ENCODE measurements at places on chromosomes 4 and X. TPM values are rescaled to one million over a fixed set of nuclear protein-coding genes. Genes with fewer than 3 reads are reported as not detected.

GRCh38 chr4:94419956-94420355 is 31.8 kb upstream of the PDLIM5 start:
- no peak overlapping the region for H3K27ac ChIP-seq
- no peaks in the 10 kb centered on the region for H3K4me1 ChIP-seq
- no peak for DNase-seq
- H3K4me3 ChIP-seq: no peak overlapping the region

- H3K36me3 ChIP-seq: no peaks in the 10 kb centered on the region
- no peak overlapping the region for H3K27ac ChIP-seq
Observed at GRCh38 chrX:8233091-8233490, 62.0 kb upstream of the VCX2 start.

DNA sequence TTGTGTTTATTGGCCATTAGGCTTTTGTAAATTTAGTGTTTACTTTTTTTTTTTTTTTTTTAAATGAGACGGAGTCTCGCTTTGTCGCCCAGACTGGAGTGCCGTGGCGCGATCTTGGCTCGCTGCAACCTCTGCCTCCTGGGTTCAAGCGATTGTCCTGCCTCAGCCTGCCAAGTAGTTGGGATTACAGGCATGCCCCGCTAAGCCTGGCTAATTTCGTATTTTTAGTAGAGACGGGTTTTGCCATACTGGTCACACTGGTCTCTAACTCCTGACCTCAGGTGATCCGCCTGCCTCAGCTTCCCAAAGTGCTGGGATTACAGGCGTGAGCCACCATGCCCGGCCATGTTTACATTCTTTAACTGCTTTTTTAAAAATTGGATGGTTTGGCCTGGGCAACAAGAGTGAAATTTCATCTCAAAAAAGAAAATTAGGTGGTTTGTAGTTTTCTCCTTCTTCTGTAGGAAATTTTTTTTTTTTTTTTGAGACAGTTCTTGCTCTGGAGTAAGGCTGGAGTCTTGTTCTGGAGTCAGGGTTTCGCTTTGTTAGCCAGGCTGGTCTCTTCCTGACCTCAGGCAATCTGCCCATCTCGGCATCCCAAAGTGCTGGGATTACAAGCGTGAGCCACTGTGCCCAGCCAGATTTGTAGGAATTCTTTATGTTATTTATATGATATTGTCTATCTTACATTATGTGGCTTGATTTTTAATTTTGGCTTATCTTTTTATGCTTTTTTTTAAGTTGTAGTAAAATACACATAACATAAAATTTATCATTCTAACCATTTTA is 15.1 kb downstream of the UBE2K start:
- no peak overlapping the region for H3K27ac ChIP-seq
- H3K4me3 ChIP-seq: no peak overlapping the region
- H3K27me3 ChIP-seq: no peaks in the 10 kb centered on the region
- no peaks in the 10 kb centered on the region for H3K36me3 ChIP-seq
- H3K4me1 ChIP-seq: peaks cover 16% of the 10 kb centered on the region
- no peak for DNase-seq

Gene MAGEA4
- total RNA-seq: not detected

Gene KIF4A
- total RNA-seq: 0.79 TPM

DNA sequence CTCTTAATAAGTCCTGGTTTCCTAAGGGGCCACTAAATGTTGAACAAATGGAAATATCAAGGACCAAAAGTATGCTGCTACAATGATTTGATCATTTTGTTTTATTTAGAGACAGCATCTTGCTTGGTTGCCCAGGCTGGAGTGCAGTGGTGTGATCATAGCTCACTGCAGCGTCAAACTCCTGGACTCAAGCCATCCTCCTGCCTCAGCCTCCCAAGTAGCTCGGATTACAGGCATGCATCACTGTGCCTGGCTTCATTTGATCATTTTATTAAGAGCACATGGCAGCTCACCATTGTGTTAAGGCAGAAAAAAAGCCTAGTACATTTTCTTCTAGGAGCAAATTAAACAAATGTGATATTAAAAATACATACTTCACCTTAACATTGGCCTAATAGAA is 52.7 kb downstream of the DCLK2 start:
- H3K4me3 ChIP-seq: no peak overlapping the region
- no peaks in the 10 kb centered on the region for H3K36me3 ChIP-seq
- no peak for DNase-seq

- no peak for DNase-seq
- no peaks in the 10 kb centered on the region for H3K27me3 ChIP-seq
- no peak overlapping the region for H3K4me3 ChIP-seq
- H3K36me3 ChIP-seq: no peaks in the 10 kb centered on the region
- H3K27ac ChIP-seq: no peak overlapping the region
Observed at GRCh38 chr4:160810941-160811340, 1352.9 kb downstream of the FSTL5 start.

DNA sequence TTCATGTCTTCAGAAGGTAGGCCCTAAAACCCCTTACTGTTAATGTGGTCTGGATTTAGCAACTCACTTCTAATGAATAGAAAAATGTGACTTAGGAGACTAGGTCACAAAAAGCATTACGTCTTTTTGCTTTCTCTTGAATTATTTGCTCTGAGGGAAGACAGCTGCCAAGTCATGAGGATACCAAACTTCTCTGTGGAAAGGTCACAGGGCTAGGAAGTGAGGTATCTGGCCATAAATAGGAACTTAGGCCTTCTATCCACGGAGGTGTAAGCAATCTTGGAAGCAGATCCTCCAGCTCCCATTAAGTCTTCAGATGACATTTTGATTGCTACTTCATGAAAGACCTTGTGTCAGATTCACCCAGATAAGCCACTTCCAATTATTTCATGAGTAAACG is 120.6 kb downstream of the JADE1 start:
- no peak overlapping the region for H3K4me3 ChIP-seq
- H3K27ac ChIP-seq: no peak overlapping the region
- DNase-seq: no peak
- peaks cover 3% of the 10 kb centered on the region for H3K36me3 ChIP-seq

Gene ZNF141
- 20.1 TPM for total RNA-seq

Gene GAGE12H
- not detected for total RNA-seq

- no peak for DNase-seq
- no peak overlapping the region for H3K27ac ChIP-seq
- no peaks in the 10 kb centered on the region for H3K27me3 ChIP-seq
- H3K4me3 ChIP-seq: no peak overlapping the region
- H3K4me1 ChIP-seq: no peaks in the 10 kb centered on the region
- H3K36me3 ChIP-seq: no peaks in the 10 kb centered on the region
Observed at GRCh38 chrX:18174971-18175370, 45.7 kb downstream of the BEND2 start.

Gene LRIT3
- total RNA-seq: 0.12 TPM

DNA sequence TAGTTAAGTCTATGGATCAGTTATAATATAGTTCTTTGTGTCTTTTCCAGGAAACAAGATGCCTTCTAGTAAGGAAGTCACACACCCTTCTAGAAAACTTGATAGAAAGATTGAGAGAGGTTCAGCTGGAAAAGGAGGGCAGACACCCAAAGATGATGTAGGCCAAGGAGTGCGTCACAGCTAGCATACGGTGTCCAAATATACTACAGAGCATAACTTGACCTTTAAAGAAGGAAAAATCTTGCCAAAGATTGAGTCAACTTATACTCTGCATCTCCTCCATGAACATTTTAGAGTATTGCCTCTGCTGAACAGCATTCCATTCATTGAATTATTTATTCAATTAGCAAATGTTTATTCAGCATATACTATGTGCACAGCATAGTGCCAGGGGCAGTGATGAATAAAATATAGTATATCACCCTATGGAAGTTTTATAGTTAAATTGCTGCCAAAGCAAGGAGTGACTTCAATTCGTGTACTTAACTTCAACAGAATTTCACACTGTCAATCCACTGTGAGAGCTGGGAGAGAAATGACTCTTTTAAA is 51.9 kb upstream of the SLC6A14 start:
- H3K4me1 ChIP-seq: no peaks in the 10 kb centered on the region
- no peaks in the 10 kb centered on the region for H3K36me3 ChIP-seq
- H3K27me3 ChIP-seq: no peaks in the 10 kb centered on the region

DNA sequence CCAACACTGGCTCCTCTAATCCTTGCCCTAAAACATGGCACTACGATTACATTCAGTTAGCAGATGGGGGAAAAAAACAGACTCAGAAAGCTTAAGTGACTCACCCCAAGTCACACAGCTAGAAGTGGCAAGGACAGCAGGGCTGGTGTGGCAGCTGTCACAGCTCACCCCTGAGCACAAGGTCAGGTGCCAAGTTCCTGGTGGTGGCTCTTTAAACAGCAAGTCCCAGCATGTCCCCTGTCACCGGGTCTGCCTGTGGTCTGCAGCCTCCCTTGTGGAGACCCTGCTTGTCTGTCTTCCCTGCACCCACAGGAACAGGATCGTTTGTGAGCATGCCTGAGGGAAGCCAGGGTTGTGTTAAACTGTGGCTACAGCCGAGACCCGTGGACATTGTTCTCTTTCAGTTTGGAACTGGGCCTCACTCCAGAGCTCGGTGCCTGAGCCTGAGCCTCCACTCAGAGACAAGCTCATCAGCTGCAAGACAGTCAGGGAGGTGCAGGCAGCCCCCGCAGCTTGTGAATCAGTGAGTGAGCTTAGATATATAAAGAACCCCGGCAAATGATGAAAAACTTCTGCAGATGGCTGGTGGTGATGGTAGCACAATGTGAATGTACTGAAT is 260.8 kb downstream of the BCOR start:
- no peaks in the 10 kb centered on the region for H3K4me1 ChIP-seq
- no peaks in the 10 kb centered on the region for H3K27me3 ChIP-seq
- DNase-seq: no peak
- H3K4me3 ChIP-seq: no peak overlapping the region
- no peak overlapping the region for H3K27ac ChIP-seq

DNA sequence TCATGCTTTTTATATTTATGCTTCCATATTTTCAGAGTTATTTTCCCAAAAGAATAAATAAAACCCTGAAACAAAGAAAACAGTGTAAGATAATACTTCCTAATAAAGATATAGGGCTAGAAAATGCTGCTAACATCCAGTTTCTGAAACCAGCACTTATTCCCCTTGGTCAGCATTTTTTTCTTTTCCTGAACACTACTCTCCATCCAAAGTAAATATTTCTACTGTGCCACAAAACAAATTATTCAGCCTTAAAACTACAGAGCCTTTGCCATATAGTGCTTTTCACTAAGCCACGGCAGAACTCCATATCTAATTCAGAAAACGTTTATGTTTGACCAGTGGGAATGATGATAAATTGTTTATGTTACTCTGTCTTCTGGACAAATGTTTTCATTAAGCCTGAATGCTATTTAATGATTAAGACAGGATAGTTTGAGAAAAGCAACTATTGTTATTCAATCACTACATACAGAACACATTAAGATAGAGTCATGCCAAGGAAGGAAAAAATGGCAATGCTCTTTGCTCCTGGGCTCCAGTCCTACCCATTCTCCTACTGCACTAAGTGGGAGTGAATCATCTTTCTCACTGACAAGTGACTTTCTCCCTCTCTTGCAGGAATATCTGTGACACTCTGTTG is 723.9 kb downstream of the FAT4 start:
- no peak overlapping the region for H3K27ac ChIP-seq
- H3K4me1 ChIP-seq: no peaks in the 10 kb centered on the region
- H3K36me3 ChIP-seq: no peaks in the 10 kb centered on the region
- H3K27me3 ChIP-seq: no peaks in the 10 kb centered on the region
- DNase-seq: no peak

Gene GPR82
- total RNA-seq: 1.3 TPM

Gene MAML3
- 1.7 TPM for total RNA-seq

- no peak overlapping the region for H3K27ac ChIP-seq
- no peak overlapping the region for H3K4me3 ChIP-seq
- peaks cover 4% of the 10 kb centered on the region for H3K4me1 ChIP-seq
- no peaks in the 10 kb centered on the region for H3K27me3 ChIP-seq
Observed at GRCh38 chr4:89511776-89512175, 204.2 kb upstream of the GPRIN3 start.

DNA sequence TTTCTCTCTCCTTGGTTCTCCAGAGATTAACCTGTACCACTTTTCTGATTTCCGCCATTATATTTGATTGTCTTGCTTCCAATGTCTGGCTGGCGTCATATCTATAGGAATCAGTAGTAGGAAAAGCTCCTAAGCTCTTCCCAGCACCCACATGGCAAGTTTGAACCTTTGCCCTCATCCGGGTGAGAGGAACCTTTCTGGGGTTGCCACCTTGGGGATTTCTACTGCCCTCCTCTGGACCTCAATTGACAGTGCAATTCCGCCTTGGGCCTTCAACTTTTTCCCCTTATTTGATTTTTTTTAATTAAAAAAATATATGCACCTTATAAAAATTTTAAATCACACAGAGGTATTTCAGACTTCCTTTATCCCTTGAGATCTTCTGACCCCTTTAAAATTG is 2.0 kb upstream of the CXorf66 start:
- no peak overlapping the region for H3K4me3 ChIP-seq
- H3K36me3 ChIP-seq: no peaks in the 10 kb centered on the region
- H3K27ac ChIP-seq: no peak overlapping the region
- no peaks in the 10 kb centered on the region for H3K4me1 ChIP-seq

- H3K27me3 ChIP-seq: no peaks in the 10 kb centered on the region
- no peaks in the 10 kb centered on the region for H3K36me3 ChIP-seq
- no peak overlapping the region for H3K27ac ChIP-seq
- no peak for DNase-seq
- no peaks in the 10 kb centered on the region for H3K4me1 ChIP-seq
Observed at GRCh38 chrX:99242001-99242400, 1168.1 kb downstream of the PCDH19 start.

DNA sequence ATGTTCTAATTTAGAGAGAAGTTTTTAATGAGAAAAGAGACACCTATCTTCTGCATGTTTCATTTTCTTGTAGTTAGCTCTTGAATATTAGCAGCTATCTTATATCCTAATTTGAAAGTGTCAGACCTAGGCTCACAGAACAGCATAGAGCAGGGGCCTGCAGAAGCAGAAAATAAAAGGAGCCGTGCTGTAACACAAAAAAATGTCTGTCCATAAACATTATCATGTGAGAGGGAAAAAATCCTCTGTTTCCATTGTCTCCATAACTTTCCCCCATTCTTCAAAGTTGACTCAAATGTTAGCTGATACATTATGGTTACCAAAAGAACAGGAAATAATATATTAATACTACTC is 329.2 kb upstream of the EPHA5 start:
- H3K36me3 ChIP-seq: no peaks in the 10 kb centered on the region
- no peak overlapping the region for H3K4me3 ChIP-seq
- H3K27ac ChIP-seq: no peak overlapping the region
- no peaks in the 10 kb centered on the region for H3K27me3 ChIP-seq

- H3K36me3 ChIP-seq: no peaks in the 10 kb centered on the region
- no peaks in the 10 kb centered on the region for H3K27me3 ChIP-seq
- peaks cover 4% of the 10 kb centered on the region for H3K4me1 ChIP-seq
- peak overlapping the region; percentile 48 for H3K27ac ChIP-seq
- peak overlapping the region; percentile 71 for H3K4me3 ChIP-seq
Observed at GRCh38 chrX:57121816-57122215, 468 bp upstream of the SPIN2B start.

Gene SYNPO2
- 0.56 TPM for total RNA-seq

Gene COL25A1
- total RNA-seq: not detected

DNA sequence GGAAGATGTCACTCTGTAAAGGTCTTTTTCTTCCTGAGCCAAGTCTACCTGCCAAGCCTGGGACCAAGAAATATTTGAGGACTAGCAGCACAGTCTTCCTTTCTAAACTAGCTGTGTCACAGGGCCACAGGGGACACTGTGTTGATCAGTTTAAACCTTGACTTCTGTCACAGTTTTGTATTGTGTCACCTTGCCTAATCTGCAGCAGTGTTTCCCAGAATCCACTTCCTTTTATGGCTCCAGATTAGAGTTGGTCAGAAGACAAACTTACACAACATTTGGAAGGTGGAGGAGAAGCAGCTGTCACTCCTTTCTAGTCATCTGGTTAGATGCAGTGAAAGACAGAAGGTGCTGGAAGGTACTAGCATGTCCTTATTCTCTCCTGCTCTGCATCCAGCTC is 143.1 kb upstream of the BCOR start:
- H3K4me3 ChIP-seq: no peak overlapping the region
- H3K36me3 ChIP-seq: no peaks in the 10 kb centered on the region
- no peak for DNase-seq
- no peak overlapping the region for H3K27ac ChIP-seq
